Ascending aorta (tissue), 2 donors: ENCODE measurements at places on chromosomes 7 and 10.

GRCh38 chr7:127532736-127533135, 52.7 kb downstream of the GCC1 start:
- DNase-seq = no peak

DNA sequence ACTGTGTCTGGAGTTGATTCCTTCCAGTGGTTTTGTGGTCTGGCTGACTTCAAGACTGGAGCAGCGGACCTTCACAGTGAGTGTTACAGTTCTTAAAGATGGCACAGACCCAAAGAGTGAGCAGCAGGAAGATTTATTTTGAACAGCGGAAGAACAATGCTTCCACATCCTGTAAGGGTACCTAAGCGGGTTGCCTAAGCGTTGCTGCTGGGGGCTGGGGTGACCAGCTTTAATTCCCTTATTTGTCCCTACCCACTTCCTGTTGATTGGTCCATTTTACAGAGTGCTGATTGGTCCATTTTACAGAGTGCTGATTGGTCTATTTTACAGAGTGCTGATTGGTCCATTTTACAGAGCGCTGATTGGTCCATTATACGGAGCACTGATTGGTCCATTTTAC, 13.2 kb downstream of the AKR1B15 start:
- no peak for DNase-seq

GRCh38 chr7:46003896-46004875, 83.1 kb upstream of the IGFBP3 start:
- DNase-seq = no peak

DNA sequence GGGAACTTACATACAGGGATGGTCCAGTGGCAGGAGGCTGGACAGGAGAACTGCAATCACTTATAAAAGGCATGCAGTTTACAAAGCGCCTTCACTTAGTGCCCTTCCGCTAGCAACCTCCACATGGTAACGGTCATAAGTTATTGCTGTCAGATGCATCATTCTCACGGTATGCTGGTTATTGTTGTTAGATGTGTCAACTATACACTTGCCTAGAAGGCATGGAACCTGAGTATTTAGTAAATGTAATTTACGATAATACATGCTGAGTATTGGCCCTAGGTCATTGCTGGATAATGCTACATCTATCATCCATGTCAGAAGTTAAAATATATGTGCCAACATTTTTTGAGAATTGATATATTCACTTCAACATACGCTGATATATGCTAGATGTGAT, 155.1 kb upstream of the MBL2 start:
- no peak for DNase-seq

DNA sequence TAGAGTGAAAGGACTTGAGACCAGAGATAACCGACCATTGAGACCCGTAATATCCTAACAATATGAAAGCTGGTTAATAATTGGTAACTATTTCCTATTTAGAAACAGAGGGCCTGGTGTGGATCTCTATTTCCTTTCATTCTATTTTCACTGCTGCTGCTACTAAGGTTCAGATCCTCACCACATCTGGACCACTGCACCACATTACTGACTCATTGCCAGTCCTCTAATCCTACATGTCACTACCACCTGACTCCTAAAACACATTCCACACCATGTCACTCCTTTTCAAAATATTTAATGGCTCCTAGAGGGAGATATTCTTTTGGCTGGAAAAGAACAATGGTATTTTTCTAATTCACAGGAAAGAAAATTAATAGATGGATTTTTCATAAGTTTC, 6.4 kb downstream of the USP54 start:
- no peak for DNase-seq

- DNase-seq = no peak
Measured at GRCh38 chr7:96414931-96415292, 93.0 kb upstream of the SLC25A13 start.

DNA sequence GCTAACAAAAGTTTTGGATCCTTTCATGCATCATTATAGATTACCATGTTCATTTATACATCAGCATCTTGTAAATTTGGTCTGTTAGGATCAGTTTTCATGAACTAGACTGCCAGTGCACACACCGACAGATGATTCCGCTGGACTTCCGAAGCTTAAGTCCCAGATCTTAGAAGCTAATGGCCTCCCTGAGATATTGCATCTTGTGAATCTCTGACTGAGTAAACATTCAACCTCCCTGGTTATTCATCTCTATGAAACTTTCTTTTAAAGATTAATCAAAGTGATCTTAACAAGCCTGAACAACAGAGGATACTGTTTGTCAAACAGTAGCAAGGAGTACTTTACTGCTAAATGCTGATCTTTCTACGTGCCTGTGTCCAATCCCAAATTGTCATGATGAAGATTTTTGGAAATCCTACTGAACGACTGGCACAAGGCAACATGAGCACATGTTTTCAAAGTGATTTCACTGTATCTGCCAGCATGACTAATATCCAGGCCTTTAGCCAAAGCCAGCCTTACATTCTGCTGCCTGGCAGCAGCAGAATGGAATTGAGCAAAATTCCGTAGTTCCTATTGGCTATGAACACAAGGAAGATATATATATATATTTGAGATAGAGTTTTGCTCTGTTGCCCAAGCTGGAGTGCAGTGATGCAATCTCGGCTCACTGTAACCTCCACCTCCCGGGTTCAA, 91.3 kb upstream of the ANK3 start:
- DNase-seq = peak; percentile 68

DNA sequence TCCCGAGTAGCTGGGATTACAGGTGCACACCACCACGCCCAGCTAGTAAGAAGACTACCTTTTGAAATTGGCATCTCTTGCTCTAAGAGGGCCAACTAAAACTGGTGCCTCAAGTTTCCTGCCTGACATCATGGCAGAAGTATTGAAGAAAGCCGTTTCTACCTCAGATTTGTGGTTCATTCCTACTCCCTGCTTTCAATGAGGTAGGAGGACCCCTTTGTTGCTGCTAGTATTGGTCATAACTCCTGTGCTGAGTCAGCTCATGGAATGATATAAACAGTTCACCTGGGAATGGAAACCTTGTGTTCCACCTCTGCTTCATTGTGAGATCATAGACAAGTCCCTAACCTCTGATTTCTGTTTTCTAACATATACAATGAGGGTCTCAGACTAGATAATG, 82.8 kb downstream of the CDK6 start:
- no peak for DNase-seq

- DNase-seq = no peak
Measured at GRCh38 chr10:27541796-27542729, 38.0 kb downstream of the RAB18 start.

DNA sequence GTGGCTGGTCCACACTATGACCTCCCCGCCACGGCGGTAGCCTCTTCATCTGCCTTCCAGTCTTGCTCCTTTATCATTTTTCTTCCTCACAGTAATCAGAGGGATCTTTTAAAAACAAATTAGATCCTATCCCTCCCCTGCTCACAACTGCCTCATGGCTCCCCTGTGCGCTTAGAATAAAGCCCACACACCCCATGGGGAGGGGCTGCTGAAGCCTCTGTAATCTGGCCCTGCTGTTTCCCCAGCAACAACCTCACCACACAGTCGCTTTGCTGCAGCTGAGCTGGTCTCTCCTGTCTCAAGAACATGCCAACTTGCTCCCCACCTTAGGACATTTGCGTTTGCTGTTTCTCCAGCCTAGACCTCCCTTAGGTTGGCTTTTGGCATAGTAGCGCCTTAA, 41.0 kb downstream of the SP8 start:
- DNase-seq = no peak

- DNase-seq = no peak
Measured at GRCh38 chr7:123210986-123211385, 11.2 kb upstream of the SLC13A1 start.

DNA sequence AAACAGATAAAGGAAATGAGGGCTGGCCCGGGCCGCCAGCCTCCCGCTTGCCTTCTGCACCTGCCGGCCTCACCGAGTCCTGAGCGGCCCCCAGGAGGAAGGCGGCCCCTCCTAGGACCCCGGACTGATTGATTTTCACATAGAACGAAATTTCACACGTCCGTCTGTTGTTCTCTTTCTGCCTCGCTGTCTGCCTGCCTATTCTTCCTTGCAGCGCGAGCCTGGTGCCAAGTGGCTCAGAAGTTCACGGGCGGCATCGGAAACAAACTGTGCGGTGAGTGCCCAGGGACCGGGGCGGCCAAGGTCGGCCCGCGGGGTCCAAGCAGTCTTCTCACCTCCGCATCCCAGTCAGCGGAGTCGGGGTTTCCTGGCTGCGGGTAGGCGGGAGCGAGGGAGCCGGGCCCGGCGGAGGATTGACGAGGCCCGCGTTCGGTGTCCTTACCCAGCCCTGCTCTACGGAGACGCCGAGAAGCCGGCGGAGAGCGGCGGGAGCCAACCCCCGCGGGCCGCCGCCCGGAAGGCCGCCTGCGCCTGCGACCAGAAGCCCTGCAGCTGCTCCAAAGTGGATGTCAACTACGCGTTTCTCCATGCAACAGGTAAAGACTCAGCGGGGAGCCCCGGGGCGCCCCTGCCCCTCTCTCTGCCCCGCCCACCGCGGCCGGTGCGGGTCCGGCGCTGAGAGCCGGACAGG, 967 bp downstream of the GAD2 start:
- no peak for DNase-seq

- DNase-seq = no peak
Measured at GRCh38 chr10:127524229-127524628, 24.9 kb upstream of the NPS start.

DNA sequence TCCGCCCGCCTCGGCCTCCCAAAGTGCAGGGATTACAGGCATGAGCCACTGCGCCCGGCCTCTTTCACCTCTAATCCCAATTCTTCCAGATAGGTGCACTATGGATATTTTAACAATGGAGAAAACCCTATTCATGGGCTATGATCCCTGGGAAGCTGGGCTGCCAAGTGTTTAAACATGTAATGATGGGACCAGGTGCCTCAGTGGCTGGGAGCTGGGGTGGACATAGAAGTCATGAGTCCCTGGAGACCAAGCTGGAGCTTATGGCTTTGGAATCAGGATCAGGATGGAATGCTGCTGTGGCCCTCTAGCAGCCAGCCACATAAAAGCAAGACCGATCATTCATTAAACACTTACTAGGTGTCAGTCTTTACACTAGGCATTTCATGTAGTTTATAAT, 41.8 kb upstream of the IGFBP3 start:
- no peak for DNase-seq

DNA sequence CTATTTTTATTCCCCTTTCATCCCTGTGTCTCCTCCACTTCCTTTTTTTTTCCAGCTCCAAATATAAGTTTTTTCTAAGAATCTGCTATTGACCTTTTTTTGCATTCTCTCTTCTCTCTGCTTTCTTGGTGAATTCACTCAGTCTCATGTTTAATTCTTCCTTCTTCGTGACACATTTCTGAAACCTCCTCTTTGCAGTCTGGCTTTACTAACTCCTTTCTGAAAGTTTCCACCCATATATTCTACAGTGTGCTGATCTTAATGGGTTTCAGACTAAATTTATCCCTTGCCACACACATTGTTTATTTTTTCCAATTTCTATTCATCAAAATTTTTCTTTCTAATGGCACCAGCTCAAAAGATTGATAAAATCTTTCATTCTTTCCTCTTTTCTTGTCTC, 47.8 kb upstream of the CALD1 start:
- no peak for DNase-seq

DNA sequence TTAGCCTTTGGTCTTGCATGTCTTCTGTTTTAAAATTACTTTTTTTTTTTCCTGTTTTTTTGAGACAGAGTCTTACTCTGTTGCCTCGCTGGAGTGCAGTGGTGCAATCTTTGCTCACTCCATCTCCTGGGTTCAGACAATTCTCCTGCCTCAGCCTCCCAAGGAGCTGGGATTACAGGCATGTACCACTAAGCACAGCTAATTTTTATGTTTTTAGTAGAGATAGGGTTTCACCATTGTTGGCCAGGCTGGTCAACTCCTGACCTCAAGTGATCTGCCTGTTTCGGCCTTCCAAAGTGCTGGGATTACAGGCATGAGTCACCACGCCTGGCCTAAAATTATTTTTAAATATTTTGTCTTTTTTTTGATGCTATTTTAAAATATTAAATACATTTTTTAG, 38.5 kb downstream of the MLLT10 start:
- no peak for DNase-seq

DNA sequence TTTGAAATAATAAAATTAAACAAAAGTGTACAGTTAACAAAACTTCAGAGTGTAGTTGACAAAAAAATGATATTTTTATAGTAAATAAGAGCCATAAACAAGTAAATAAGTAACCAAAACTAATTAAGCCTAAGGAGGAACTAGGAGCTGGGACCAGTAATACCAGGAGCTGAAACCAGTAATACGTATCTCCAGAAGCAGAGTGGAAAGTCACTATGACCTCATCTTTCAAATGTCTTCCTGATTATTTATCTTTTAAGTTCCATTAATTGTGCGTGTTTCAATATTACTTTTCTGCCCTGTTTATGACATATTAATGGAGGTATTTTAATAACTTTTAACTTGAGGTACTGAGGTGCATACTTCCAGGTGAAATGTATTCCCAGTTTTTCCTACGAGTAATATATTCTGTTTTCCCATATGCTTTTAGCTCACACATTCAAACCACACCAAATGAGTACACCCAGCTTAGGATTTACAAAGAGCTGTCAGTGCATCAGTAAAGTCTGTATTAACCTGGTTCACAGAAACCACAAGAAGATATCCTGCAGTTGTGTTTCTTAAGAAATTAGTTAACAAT, 283.7 kb upstream of the HGF start:
- DNase-seq = no peak

GRCh38 chr10:33524966-33525365, 190.5 kb upstream of the NRP1 start:
- DNase-seq = no peak

- no peak for DNase-seq
Measured at GRCh38 chr10:118966076-118966849, 63.3 kb upstream of the NANOS1 start.

DNA sequence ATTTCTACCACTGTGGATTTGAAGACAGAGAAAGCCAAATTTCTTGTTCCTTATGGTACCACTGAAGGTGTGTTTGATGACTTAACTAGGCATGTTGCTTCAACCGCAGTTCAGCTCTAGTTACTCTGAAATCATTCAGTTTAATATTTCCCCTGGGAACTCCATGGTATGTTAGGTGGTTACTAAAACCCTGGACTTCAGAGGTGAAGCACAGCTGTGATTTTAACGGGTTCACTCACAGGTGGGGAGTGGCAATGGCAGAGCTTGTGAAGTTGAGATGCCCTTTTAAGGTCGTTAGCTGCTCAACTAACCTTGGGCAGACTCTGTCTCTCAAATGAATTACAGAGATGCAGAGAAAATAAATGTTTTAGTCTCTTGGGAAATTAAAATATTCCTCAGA, 163.6 kb upstream of the PHYHIPL start:
- DNase-seq = no peak

GRCh38 chr10:11658801-11659368, 47.4 kb upstream of the USP6NL start:
- DNase-seq = peak; percentile 40

- no peak for DNase-seq
Measured at GRCh38 chr10:125112697-125113494, 47.5 kb downstream of the CTBP2 start.
